ENCODE measurements at places on chromosomes 5 and 9.

DNA sequence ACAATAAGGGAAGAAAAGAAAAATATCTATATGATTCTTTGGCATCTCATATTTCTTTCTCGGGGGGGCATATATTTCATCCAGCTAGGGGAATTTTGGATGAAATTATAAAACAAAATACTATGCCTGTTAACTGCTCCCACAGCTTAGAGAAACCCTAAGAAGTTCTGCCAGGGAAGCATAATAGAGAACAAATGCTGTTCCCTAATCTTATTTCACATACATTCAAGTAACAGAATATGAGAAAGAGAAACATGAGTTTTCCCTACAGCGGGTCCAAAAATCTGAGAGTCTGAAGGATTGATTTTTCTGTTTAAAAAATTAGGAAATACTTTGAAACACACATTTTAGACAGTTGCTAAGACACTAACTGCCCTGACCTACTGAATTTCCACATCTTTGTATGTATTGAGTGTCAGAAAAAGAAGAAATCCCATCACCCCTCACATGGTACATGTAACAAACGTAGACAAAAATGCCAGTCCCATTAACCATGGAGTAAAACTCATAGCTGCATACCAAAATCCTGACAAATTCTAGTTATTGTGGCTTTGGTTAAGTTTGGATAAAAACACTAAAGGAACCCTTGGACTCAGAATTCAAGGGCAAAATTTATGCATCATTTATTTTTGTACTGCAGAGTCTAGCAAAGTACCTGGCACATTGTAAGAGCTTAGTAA, 620.2 kb upstream of the DMAC1 start:
- no peak for DNase-seq

DNA sequence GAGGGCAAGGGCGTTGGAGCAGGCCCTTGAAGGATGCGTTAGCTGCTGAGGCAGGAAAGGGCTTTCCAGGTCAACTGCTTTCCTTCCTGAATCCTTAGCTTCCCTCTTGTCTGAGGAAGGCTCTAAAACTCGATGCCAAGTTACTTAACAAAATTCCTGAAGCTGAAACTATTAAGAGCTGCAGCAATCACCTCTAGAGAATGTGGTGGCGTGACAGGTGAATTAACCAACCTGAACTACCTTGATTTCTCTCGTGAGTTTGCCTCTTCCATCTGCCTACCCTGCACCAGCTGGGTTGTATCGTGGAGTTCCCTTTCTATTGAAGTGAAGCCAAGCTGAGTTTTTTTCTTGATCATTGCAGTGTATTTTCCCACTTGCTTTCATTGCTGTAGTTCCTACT, 96.1 kb downstream of the PDE8B start:
- no peak for DNase-seq

DNA sequence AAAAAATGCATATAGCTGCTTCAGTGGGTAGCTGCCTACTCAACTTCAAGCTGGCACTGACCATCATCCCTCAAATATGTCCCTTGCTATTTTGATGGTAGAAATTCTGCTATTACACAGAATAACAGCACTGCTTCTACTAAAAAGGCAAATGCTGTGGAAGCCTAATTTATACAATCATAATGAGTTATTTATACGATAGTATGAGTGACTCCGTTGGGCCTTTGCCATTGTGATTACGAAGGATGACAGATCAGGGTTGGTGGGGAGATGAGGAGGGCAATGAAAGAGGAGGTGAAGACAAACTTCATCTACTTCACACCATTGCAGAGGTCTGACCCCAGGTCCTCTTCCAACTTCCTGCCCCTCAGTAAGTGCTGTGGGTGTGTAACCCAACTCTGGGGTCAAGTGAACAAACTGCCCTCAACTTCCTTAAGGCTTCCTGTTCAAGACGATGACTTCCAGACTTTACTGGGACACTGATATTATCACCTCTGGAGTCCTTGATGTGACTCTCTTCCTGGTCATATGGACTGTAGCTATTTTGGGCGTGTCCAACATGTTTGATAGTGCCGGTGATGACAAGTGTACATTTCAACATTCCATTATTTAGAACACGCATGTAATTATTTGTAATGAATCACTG, 74.1 kb upstream of the RPS23 start:
- no peak for DNase-seq

DNA sequence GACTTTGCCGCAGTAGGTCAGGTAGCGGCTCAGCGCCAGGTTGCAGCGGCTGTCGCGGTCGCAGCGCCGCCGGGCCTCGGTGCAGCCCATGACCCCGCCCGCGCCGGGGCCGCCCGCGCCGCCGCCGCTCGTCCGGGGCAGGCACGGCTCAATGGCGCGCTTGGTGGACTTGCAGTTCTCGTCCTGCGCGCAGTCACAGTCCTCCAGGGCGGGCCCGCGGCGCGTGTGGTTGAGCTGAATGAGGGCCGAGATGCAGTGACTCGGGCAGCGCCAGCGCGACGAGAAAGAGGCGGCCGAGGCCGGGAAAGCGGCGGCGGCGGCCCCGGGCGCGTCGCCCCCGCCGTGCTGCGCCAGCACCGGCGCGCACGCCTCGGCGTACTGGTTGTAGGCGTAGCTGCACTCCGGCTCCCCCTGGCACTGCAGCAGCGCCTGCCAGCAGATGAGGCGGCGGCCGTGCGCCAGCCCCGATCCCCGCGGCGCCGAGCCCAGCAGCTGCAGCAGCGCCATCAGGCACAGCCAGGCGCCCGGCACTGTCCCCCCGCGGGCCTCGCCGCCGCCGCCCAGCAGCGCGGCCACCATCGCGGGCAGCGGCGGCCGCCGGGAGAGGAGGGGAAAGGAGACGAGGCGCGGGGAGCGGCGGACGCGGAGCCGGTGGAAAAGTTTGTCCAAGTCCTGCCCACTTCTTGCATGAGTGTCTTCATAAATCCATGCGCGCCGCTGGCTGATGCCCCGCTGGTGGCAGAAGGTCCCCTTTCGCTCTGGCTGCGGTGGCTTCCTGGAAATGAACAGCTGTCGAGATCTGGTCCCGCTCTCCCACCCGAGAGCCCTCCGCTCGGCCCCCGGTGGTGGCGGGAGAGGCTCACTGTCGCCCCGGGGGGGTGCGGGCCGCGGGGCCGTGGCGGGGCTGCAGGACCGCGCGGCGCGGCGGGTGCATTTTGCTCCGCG, 833 bp downstream of the GAS1 start:
- DNase-seq, result peak; percentile 32

GRCh38 chr5:92401492-92401891, 1018.4 kb upstream of the ARRDC3 start:
- no peak for DNase-seq

DNA sequence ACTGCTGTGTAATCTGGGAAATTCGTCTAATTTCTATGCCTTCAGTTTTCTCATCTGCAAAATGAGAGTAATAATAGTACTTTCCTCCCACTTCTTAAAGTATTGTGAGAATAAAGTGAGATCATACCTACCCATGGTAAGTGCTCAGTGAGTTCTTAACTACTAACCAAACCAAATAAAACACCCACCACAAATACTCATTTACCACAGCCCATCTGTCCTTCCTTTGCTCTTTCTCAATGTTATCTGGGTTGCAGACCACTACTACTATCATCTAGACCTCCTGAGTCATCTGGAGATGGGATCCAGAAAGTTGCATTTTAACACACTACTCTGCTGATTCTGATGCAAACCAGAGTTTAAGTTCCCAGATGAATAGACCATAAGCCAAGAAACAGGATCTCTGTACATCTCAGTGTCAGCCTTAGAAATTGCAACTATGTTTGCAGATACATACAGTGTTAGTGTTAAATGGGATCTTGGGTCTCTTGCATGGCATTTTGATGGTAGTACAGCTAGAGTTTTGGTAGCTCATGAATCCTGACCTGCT, 105.4 kb upstream of the ATP10B start:
- DNase-seq, result no peak

- DNase-seq, result no peak
Observed at GRCh38 chr9:136943291-136944211, 987 bp downstream of the FBXW5 start.

DNA sequence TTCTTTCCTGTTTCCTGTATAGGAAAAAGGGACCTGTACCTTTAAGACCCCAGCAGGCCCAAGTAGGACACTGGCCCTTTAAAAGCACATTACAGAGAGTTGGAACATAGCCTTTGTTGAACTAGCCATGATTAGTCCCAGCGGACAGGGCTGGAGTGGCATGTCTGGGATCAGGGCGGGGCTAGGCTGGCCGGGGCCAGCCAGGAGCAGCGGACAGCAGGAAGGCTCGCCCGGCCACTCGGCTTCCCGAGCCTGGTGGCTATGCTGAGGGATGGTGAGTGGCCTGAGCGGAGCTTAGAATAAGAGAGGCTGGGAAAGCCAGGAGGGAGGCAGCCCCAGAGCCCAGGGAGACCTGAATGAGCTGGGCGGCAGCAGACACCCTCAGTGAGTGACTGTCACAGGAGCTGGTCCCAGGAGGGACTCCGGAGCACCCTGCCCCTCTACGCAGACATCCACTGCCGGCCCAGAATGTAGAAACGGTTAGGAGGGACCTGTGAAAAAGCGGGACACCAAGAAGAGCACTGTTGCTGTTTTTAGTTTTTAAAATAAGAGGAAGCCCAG, 92.1 kb downstream of the DAB2IP start:
- no peak for DNase-seq

GRCh38 chr9:86965636-86966395, 18.5 kb upstream of the GAS1 start:
- DNase-seq, result no peak

GRCh38 chr9:114178756-114179450, 23.6 kb downstream of the COL27A1 start:
- DNase-seq, result no peak

- DNase-seq, result no peak
Observed at GRCh38 chr5:514101-514485, 10.2 kb downstream of the SLC9A3 start.

DNA sequence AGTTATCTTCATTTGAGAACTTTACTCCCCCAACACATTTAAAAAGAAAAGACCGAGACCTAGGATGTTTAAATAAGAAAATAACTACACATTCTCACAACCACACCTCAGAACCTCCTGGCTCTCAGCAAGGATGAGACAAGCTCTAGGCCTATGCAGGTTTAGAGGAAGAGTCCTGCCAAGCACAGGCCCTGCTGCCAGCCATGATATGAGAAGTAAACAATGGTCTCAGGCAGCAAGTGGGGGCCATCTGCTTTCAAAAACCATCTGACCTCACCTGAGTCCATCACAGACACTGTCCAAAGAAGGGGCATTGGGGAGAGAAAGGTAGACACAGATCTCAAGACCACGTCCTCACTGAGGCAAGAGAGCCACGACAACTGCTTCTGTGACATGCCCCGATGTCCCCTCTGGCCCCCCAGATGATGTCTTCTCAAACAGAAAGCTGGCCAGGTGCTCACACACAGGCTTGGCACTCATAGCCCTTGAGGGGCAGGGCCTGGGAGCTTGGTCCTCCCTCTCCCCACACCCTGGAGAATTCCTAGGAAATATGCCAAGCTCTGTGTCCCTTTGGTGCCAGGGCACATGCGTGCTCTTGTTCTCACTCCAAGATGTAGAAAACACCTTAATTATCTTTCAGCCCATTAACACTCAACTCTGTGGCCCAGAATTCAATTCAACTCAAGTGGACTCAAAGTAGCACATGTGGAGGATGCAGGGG, 150.4 kb downstream of the FSTL4 start:
- DNase-seq, result no peak

DNA sequence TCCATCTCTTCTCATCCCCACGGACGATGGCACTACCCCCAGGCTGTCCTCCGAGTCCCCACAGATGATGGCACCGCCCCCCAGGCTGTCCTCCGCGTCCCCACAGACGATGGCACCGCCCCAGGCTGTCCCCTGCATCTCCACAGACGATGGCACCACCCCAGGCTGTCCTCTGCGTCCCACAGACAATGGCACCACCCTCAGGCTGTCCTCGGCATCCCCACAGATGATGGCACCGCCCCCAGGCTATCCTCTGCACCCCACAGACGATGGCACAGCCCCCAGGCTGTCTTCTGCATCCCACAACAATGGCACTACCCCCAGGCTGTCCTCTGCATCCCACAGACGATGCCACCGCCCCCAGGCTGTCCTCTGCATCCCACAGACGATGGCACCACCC, 57.4 kb upstream of the PTCH1 start:
- DNase-seq, result no peak

DNA sequence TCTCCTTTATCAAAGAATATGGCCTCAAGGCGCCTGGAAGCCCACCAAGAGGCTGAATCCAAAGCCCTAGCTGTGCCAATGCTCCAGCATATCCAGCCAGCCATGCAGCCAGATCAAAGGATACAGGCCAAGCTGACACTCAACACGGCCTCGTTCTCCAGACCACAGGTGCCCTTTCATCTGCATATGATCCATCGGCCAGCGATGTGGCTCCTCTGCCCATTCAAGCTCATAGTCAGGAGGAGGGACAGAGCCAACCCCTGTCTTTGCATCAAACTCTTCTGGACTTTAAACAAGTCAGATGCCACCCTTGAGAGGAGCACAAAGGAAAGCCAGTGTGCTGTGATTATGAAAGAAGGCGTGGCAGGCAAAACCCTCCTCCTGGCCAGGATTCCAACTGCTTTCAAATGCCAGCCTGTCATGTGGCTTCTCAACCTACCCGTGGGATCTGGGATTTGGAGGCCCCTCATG, 42.5 kb downstream of the ADAM19 start:
- no peak for DNase-seq

- DNase-seq, result no peak
Observed at GRCh38 chr9:112295174-112295573, 38.2 kb downstream of the PTBP3 start.

GRCh38 chr9:34477541-34477940, 18.9 kb downstream of the DNAI1 start:
- DNase-seq, result no peak

DNA sequence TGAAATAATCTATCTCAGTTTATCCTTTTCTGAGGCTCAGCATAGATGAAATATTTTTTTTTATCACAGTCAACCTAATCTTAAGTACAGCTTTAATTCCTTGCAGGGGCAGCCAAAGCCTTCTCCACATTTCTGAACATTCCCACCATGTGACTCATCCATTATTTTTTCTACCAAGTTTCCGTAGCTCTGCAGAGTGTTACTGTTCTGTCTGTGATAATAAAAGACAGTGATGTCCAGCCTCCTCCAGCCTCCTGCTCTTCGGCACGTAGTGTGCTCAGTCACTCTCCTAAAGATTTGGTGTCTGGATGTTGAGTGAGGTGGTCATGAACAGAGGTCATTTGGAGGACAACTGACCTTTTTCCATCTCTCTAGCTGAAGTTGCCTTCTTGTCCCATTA, 338.1 kb upstream of the ADAMTS16 start:
- DNase-seq, result no peak

- no peak for DNase-seq
Observed at GRCh38 chr5:149860801-149861322, 83.7 kb downstream of the PDE6A start.

Data from activated T-helper 1 cell treated with anti-CD3 and anti-CD28 coated beads, Interleukin-2, amount 50 U/mL, for 16 hours (primary cell).